DMS79 treated with DMSO at 0.1 percent for 48 hours (cell line): ENCODE measurements at places on chromosomes 7 and 10.

DNA sequence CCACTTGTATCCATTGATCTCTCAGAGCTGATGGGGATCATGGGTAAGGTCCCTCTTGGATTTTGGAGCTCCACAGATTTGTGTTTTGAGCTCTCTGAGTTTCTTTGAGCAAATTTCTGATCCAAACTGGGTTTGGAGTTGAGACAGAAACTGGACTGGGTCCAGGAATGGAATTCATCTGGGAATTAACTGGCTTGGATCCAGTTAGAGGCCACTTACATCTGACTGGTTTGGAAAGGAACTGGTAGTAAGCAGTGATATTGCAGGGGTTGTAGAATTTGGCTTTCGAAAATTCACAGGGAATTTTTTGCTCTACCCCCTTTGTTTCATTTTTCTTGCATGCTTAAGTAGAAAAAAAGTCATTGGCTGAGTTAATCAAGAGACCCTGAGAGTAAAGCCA is 245.6 kb downstream of the SEMA3D start:
- DNase-seq = no peak

- peak; percentile 22 for DNase-seq
These were observed 148.1 kb downstream of the ITGA8 start for GRCh38 chr10:15571575-15571974.

GRCh38 chr10:124703778-124704427 is 40.3 kb downstream of the FAM53B start:
- DNase-seq = no peak

- DNase-seq = no peak
These were observed 480.5 kb downstream of the PHTF2 start for GRCh38 chr7:78279032-78279431.

- DNase-seq = no peak
These were observed 472.8 kb downstream of the KCNMA1 start for GRCh38 chr10:77164616-77165311.

DNA sequence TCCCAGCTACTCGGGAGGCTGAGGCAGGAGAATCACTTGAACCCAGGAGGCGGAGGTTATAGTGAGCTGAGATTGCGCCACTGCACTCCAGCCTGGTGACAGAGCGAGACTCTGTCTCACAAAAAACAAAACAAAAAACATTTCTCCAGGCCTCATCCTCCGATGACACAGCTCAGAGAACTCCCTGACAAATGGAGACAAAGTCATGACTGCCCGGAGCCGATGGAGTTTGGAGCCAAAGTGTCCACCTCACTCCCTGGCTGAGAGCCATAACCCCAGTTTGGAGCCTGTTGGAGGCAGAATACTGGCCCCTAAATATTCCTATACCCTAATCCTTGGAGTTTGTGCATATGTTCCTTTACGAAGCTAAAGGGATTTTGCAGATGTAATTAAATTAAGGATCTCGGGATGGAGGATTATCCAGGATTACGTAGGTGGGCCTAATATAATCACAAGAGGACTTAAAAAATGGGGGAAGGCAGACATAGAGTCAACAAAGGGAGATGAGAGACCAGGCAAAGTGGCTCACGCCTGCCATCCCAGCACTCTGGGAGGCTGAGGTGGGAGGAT is 22.7 kb downstream of the SSC4D start:
- no peak for DNase-seq

- no peak for DNase-seq
These were observed 6.2 kb downstream of the C10orf105 start for GRCh38 chr10:71713135-71714030.

- DNase-seq = no peak
These were observed 20.6 kb downstream of the RBM20 start for GRCh38 chr10:110664483-110665420.

DNA sequence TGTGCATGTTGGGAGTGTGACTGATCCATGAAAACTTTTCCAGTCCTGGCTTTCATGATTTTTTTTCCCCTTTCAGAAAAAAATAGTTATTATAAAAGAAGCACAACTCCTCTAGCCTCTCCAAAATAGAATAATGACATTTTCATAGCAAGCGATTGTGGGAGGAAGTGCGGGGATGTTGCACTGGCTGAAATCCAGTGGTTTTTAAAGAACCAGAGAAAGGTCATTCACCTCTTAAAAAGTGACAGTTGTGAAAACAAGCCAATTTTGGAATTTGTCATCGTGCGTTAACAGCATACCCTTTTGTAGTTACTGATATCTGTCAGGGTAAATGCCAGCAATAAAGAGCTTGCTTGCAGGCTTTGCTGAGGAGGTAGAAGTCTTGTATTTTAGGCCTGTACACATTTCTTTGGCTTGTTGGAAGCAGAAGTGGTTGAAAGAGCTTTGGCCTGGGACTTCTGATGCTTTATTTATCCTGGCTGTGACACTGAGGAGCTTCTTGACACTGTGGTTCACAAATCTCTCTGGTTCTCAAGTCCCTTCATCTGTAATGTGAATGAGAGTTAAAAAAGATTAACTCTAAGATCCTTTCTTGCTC is 545.9 kb downstream of the REEP3 start:
- DNase-seq = no peak

DNA sequence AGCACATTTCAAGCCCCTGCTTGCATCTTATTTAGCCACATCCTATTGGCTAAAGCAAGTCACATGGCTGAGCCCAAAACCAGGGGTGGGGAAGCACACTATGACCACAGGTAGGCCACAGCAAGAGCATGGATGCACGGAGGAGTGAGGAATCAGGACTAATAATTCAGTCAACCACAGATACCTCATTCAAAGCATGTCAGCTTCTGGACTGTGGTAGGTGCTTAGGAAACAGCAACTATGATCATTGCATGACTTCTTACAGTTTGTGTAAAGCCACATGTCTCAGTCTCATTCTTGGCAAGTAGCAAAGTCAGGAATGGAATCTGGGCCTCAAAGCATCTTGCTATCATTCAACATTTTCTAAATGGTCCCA is 79.0 kb upstream of the EMX2 start:
- no peak for DNase-seq

- no peak for DNase-seq
These were observed 151.7 kb upstream of the PRSS1 start for GRCh38 chr7:142597547-142597946.

- no peak for DNase-seq
These were observed 423 bp downstream of the LSM5 start for GRCh38 chr7:32489788-32490126.

DNA sequence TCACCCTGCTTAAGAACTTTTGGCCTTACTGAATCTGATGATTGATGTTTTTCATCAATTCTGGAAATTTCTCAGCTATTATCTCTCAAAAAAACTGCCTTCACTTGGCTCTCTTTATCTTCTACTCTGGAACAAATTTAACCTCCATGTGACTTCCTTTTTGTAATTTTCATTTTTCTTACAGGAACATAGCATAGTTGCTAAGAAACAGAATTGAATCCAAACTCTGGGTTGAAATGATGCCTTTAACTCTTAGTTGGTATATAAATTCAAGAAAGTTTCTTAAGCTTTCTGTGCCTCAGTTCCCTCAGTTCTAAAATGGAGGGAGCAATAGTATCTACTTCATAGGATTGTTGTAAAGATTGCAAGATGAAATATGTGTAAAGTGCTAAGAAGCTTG is 19.8 kb downstream of the GPR141 start:
- DNase-seq = no peak

- peak; percentile 42 for DNase-seq
These were observed 106.2 kb downstream of the KAT6B start for GRCh38 chr10:74932648-74933047.
